NCI-H187 (cell line): ENCODE measurements at places on chromosomes 5 and 9.

GRCh38 chr5:20166456-20166855 is 178.5 kb upstream of the CDH18 start:
- DNase-seq: no peak

DNA sequence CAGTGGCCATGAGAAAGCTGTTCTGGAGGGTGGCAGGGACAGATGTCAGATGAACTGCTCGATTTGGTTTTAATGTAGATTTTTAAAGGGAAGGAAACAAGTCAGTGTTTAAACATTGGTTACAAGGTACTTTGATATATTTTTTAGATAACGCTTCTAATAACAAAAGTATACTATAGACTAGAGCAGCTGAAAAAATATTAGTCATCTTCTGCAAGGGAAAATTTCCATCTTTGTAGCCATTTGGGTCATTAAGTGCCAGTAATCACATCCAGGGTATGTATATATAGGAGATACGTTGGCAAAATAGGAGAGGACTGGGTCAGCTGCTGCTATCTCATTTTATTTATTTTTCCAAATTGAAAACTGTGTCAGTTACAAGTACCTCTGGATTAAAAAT is 69.0 kb downstream of the SV2C start:
- DNase-seq: no peak

DNA sequence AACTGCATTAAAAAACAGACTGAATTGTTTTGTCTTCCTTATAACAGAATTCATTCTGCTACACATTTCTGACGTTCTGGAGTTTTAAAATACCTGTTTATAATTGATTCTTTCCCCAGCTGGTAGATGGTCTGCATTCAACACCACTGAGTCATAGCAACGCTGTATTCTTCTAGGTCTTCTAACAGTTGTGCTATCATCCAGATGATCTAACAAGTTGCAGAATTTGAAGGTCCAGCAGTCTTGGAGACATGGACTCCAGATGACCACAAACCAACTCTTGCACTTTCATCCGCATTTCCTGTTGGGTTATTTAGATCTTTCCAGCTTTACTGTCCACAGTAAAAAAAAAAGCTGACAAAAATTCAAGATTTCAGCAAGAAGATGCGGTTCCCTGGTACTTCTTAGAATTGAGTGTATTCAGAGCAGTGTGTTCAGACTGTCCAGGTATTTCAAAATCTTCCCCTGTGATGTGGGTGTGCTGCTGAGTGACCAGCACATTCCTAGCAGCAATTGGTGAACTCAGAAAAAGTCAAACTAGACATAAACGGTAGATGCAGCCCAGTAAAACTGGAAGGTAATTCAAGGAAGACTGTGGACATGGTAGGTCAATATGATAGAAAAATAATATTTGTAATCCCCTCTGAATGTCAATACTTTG is 50.2 kb downstream of the CSNK1A1 start:
- DNase-seq: no peak

- DNase-seq: no peak
Measured at GRCh38 chr5:119059740-119060255, 11.1 kb upstream of the DMXL1 start.

DNA sequence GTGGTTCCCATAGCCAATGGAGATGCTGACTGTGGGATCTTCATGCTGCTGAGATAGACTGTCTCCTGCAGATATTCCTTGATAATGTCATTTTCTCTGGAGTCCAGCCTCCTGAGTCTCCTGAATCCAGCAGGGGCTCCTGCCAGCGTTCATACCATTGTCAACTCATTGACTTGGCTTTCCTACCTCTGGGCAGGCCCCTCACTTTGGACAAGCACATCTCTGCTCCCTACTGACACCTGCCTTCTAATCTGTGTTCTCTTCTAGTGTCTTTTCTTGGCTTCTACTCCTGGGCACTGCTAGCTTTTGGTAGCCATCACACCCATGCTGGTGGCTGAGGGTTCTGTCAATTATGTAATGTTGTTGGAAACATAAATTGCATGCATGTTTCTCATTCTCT is 138.0 kb downstream of the ADCY2 start:
- DNase-seq: no peak

- no peak for DNase-seq
Measured at GRCh38 chr5:129460936-129461710, 1.0 kb downstream of the ADAMTS19 start.

- DNase-seq: no peak
Measured at GRCh38 chr5:90983148-90983547, 400.0 kb downstream of the ARRDC3 start.

DNA sequence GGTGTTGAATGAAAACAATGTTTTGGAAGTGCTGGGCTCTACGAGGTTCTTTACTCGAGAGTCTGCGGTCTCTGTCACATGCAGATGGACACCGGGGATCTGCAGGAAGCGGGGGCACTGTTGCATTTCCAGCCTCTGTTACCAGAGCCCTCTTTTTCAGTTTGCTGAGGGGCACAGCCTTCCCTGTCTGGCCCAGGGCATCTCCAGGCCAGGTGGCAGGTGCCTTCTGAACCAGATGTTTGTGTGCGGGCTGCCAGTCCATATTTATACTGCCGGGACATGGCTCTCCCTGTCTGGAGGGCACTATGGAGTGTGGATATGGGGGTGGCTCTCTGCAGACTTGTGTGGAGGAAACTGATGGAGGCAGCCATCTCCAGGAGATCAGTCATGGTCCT is 18.7 kb upstream of the POMT1 start:
- DNase-seq: no peak

GRCh38 chr5:154652746-154653417 is 102.3 kb upstream of the LARP1 start:
- no peak for DNase-seq

DNA sequence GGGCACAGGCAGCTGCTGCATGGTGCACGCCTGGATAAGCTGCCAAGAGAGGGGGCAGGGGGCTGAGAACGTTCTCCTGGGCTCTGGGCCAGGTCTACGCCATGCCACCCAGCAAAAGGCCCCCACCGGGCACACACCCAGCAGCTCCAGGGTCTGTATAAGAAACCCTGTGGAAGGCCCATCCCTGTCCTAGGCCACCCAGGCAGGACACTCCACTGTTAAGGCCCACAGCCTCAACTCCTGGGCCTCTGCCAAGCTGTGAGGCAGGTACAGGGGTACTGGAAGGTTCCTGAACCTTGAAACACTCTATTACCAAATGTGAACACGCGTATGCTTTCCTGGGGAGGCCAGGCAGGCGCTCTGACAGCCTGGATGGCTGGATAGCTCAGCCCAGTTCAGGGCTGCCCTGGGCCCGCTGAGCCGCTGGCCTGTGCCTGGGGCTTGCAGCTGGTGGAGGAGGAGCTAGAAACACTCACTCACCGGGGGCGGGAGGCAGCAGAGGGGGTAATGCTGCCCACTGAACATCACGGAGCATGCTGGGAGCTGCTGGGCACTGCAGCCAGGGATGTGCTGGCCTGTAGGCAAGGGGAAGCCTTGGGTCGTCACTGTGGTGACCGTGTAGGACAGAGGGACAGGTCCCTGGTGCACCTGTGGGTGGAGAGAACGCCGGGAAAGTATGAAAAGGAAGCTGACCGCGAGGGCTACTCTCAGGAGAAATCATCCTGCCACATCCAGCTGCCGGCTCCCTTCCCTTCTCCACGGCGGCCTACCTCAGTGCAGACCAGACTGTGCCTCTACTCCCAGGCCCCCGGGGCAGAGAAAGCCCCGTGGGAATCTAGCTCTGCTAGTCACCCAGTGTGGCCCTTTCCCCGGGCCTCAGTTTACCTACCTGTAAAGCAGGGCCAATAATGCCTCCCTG is 6.0 kb downstream of the RNF44 start:
- DNase-seq: no peak

DNA sequence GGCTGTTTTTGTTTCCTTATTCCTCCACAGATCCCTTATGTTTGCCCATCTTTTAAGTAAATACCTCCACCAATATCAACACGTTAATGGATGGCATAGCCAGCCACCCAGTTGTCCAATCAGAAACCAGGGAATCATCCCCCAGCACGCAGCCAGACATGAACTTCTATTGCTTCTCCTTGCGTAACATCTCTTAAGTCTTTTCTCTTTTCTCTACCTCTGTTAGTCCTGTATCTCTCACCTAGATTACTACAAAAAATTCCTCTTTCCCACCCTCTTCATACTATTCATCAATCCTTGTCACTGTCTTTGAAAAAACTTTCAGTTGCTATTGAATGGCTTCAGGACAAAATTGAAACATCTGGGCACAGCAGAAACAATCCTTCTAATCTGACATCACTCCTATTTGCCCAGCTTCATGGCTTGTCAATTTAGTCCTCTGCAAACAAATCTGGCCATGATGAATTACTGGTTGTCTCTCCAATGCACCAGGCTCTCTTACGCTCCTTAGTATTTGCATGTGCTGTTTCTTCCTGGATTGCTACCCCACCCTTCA is 349.3 kb downstream of the RAB3C start:
- no peak for DNase-seq

DNA sequence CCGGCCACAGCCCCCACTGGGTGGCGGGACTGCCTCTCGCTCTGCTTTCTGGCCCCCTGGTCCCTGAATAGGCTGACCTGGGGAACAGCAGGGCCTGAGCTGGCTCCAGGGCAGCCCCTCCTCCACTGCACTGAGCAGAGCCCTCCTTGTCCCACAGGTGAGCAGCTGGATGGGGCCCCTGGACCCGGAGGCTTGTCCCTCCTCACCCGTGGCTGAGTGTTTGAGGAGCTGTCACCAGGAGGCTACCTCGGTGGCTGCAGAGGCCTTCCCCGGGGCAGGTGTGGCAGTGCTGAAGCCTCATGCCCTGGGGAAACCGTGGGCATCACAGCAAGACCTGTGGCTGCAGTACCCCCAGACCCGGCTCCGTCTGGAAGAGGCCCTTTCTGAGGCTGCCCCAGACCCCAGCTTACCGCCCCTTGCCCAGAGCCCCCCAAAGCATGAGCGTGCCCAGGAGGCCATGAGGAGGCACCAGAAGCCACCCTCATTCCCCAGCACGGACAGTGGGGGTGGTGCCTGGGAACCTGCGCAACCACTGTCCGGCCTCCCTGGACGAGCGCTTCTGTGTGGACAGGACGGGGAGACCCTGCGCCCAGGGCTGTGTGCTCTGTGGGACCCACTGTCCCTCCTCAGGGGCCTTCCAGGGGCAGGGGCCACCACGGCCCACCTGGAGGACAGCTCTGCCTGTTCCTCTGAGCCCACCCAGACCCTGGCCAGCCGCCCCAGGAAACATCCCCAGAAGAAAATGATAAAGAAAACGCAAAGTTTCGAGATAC is 28.5 kb upstream of the LRRC14B start:
- no peak for DNase-seq

DNA sequence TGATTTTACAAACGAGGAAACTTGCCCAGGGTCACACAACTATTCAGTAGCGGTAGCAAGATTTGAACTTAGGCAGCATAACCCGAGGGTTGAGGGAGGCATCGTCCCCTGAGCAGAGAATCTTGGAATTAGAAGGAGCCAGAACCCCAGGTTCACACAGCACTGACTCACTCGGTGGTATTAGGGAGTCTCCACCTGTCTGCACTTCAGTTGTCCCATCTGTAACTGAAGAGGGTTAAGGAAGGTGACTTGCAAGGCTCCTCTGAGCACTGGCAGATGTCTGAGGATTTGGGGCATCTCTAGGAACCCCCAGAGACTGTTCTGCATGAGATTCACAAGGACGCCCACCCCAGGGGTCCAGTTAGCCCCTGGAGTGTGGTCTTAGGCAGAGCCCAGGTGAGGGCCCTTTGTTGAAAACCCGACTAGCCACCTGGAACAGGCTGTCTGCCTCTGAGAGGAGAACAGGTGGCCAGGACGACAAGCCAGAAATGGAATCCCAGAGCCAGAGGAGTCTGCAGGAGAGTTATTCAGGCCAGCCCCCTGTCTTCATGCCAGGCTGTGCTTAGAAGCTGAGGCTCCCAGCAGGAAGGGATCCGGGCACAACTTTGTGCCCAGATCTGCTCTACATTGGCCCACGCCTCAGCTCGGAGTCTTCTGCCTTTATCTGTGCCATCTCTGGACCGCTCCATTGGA is 50.0 kb upstream of the ORM1 start:
- no peak for DNase-seq

GRCh38 chr5:88401686-88402085 is 133.0 kb upstream of the TMEM161B start:
- DNase-seq: no peak

DNA sequence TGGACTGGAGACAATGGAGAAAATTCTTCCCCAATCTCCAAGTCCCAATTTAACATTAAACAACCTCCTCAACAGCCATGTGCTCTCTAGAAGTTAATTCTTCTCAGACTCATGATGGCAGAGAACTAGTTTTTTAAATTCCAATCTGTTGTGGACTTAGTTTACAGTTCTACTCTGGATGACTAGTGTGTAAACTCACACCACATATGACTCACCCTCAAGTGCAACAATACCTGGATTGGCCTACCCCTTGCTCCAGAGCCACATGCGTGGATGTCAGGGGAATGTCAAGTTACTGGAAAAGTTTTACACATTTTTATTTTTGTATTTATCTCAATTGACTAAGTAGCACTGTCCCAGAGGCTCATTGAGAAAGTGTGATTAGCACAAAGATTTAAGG is 136.0 kb upstream of the EFNA5 start:
- no peak for DNase-seq

DNA sequence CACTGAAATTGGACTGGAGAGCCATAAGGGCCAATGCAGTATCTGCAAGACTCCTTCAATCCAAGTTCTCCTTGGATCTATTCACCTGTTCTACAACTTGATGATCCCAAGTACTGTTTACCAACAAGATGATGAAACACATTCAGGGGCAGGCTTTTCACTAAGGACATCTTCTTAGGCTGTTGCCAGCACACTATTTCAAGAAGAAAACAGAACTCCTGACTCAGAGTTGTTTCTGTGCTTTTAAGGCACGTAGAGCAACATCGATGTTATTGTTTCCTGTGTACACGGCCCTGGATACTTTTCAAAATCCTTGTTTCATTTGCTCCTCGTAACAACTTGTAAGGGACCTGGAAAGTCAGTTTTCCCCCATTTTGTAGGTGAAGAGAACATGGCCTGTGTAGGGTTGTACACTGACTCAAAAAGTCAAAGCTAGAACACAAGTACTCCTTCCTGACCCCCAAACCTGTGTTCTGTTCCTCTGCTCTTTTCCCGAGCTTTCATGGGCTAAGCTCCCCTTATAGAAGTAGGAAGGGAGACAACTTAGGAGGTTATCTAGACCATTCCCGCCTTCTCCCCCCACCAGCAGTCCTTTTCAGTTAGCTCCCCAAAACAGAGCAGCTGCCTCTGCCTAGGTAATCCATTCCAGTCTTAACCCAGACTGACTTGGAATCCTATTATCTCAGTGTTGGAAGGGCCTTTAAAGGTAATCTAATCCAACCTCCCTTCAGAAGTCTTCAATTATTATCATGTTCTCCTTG is 5.2 kb upstream of the MGAT1 start:
- no peak for DNase-seq
